CD4-positive, alpha-beta T cell treated with Interleukin-10 for 1 hour (primary cell): ENCODE measurements at places on chromosomes 7 and 10.

- DNase-seq: no peak
Measured at GRCh38 chr7:112386619-112387018, 63.6 kb upstream of the IFRD1 start.

DNA sequence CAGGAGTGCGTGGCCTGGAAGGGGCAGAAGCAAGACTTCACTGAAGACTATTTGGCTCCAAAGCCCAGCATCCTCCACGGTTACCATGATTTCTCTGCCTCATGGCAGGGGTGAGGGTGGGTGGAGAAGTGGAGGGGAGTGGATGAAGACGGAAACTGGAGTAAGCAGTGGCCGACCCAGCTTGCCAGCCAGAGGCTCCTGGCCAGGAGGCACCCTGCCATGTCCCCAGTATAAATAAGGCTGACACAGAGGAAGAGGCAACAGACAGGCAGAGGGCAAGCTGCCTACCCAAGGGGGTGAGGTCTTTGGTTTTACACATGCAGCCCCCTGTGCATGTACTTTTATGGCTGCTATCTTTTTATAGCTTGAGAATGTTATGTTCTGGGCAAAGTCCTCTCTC, 102.6 kb upstream of the TBX20 start:
- no peak for DNase-seq

DNA sequence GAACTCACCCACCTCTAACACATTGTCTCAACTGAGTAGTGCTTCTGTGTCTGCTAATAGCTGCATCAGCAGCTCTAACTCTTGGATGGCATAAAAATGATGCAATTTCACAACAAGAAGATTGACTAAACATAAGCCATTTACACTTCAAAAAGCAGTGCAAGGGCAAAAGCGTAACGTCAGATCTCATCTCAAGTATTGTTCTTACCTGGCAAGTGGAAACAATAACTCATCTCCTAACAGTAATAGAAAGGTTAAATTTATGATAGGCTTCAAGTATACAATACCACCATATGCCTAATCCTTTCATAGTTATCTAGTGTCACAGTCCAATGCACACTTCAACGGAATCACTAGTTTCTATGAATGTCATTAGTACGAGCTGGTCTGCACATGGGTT, 14.8 kb downstream of the TPK1 start:
- no peak for DNase-seq

- DNase-seq: no peak
Measured at GRCh38 chr10:14508725-14509124, 178.0 kb upstream of the FRMD4A start.
